ENCODE measurements at places on chromosomes 7 and 10. TPM values are rescaled to one million over a fixed set of nuclear protein-coding genes. Genes with fewer than 3 reads are reported as not detected.

SLC12A9 gene
- 28.9 TPM for total RNA-seq

TNKS2 gene
- total RNA-seq = 42.5 TPM

STK31 gene
- 0.13 TPM for total RNA-seq

HKDC1 gene
- total RNA-seq = 0.13 TPM

GRM3 gene
- not detected for total RNA-seq

MRLN gene
- not detected for total RNA-seq

AS3MT gene
- total RNA-seq = 0.76 TPM

LRRC18 gene
- total RNA-seq = not detected

FLNC gene
- 130 TPM for total RNA-seq

PRTFDC1 gene
- 9.4 TPM for total RNA-seq

DEPP1 gene
- 133 TPM for total RNA-seq

COG5 gene
- 18.6 TPM for total RNA-seq

PLXDC2 gene
- 17.1 TPM for total RNA-seq

GRID2IP gene
- total RNA-seq = not detected

MMRN2 gene
- 82.2 TPM for total RNA-seq

ZNF488 gene
- total RNA-seq = 0.13 TPM

CRTAC1 gene
- total RNA-seq = 4.6 TPM

PIP4K2A gene
- total RNA-seq = 27.9 TPM

HDAC9 gene
- 2.0 TPM for total RNA-seq

Data from dermis microvascular lymphatic vessel endothelial cell (primary cell).